GM04503 (cell line): ENCODE measurements at places on chromosomes 4 and X.

GRCh38 chrX:7252013-7252610 is 104.2 kb upstream of the PUDP start:
- no peak for DNase-seq

DNA sequence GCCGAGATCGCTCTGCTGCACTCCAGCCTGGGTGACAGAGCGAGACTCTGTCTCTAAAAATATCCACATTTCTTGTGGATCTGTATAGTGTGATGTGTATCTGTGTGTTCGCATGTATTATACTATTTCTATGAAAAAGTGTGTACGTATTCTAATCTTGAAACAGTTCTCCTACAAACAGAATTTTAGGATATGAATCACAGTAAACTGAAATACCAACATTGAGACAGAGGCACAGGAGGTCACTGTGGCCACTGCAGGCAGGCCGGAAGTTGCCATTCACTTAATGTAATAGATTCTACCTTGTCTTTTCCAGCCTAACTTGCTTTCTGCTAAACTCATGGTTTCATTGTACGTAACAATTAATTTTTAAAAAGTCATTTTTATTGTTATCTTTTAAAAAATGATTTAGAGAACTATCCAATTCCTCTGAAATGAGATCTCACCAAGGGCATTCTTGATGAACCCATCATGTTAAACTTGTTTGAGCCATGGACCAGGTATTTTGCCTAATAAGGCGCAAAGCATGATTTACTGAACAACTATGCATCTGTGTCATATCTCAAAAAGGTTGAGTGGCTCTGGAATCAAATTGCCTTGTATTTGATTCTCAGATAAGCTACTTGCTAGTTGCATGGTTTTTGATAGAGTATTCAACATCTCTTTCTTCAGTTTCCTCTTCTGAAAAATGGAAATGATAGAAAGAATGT is 154.9 kb upstream of the GYPA start:
- DNase-seq: no peak

DNA sequence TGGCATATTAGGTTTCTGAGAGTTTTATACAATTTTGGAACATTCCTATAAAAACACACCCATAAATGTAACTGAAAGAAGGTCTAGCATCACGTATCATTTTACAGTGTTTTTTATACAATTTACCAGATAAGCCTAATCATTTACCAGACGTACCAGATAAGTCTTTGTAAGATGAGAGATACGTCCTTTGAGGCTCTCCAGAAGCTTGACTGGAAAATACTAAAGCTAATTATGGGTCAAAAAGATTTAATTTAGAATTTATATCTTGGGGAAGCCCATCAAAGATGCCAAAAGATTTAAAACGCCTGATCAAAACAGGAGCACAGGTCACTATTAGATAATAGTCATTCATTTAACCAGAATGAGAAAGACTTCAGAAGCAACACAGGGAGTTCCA is 55.0 kb downstream of the RGS12 start:
- no peak for DNase-seq

DNA sequence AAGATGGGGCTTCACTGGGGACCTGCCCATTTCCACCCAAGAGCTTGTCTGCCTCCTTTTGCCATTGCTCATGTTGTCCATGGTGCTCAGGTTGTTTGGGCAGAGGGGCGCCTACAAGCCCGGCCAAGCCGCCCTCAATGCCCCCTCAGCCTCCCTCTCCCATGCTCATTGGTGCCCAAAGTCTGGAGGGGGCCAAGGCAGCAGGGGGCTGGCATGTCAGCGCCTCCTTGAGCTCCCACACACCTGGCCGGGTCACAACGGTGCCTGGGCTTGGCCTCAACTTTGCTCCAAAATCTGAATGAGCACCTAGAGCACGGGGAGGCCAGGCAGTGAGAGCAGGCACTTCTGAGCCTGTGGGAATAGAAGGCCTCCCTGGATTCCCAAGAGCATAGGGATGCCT is 1598.8 kb downstream of the PCDH7 start:
- DNase-seq: no peak

DNA sequence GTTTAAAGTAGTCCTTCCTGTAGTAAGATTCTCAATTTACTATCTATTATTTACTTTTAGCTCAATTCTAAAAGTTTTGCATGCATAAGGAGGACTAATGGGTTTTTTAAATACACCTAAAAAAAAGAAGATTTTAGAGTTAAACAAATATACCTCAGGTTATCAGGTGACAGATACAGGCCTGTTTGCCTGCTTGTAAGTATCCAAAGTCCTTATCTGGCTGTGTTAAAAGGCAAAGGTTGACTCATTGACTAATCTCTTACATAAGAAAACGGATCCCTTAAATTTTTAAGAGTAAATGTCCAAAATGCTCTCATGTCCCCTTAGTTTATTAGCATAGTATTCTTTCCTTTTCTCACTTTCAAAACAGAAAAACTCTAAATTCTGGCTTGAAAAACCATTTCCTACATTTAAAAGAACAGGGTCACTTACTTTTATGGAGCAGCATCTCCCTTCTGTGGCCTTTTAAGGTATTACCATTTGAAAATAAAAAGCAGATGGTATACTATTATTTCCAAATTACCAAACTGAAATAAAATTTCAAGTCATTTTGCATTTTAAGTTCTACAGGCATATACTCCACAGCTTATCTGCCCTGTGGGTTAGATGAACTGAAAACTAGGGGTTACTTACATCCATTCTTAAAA is 4.5 kb downstream of the CBR4 start:
- DNase-seq: no peak

DNA sequence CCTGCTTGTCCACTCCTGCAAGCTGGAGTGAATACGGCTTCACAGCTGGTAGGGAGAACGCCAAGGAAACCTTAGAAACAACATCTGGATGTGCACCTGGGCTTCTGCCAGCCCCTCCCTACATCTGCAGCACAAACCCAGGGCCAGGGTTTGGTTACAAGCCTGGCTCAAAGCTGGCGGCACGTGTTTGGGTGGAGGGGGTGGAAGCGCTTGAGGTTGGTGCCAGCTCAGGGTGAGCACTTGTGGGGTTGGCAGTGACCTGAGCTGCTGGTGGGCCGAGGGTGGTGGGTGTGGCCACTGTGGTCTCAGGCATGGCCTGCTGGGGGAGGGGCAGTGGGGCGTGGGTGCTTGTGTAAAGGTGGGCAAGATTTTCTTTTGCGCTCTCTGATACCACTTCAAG is 15.6 kb downstream of the ELF4 start:
- no peak for DNase-seq

GRCh38 chrX:110600745-110601310 is 194.8 kb downstream of the CHRDL1 start:
- no peak for DNase-seq

- peak; percentile 92 for DNase-seq
These were observed 44.5 kb upstream of the IL21 start for GRCh38 chr4:122665161-122665929.

- DNase-seq: peak; percentile 93
These were observed at the start of gene PCDH18 for GRCh38 chr4:137531986-137532868. Gene PCDH18, minus strand, starts transcription at chr4:137532494. Its CDS starts 406 bp downstream, at chr4:137532088.

- DNase-seq: no peak
These were observed 25.4 kb upstream of the TNIP3 start for GRCh38 chr4:121189326-121190215.

DNA sequence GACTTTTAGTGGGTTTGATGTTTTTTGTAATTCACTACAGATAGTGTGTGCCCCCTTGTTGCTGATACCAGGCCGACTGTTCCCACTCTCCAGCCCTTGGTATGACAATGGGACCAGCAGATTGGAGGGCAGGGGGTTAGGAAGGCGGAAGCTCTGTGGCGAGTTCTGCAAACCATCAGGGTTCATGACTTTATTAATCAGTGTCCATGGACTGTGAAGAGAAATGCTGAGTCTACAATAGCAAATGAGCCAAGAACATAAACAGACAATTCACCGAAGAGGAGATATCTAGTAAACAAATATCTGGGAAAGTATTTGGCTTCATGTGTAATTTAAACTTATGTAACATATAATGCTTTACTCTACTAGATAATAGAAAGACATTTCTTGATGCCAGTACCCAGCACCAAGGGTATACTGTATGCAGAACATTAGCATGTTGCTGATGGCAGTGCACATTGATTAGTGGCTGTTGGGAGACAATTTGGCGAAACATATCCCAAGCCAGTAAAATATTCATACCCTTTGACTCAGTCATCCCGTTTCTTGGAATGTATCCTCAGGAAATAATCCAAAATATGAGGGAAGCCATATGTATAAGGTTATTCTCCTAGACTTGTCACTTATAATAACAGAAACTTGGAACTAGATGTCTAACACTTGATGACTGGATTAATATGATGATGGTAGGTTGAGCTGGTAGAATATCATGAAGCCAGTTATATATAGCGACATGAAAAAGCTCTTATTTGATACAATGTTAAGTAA is 169.4 kb downstream of the PTTG2 start:
- DNase-seq: no peak

GRCh38 chrX:31038575-31039326 is 33.1 kb downstream of the FTHL17 start:
- no peak for DNase-seq

GRCh38 chr4:110959041-110959643 is 336.3 kb upstream of the PITX2 start:
- DNase-seq: no peak

- DNase-seq: no peak
These were observed 32.9 kb upstream of the PRPS2 start for GRCh38 chrX:12758291-12758690.

GRCh38 chr4:75729836-75730235 is 5.5 kb downstream of the USO1 start:
- DNase-seq: no peak

GRCh38 chr4:98493296-98493695 is 165.1 kb downstream of the TSPAN5 start:
- DNase-seq: no peak

DNA sequence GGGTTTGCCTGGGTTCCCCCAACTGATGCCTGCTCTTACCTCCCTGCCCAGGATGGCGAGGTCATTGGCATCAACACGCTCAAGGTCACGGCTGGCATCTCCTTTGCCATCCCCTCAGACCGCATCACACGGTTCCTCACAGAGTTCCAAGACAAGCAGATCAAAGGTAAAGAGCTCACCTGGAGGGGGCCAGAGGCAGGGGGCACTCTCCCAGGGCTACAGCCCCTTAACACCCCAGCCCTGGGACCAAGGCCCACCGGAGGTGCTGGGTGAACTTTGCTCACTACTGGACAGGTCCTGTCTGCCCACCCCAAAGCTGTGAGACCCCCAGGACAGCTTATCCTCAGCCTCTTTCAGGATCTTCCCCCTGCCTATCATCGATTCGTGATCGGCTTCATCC is 24.5 kb downstream of the HTRA3 start:
- DNase-seq: no peak
